ENCODE measurements at places on chromosomes 3 and 15.

GRCh38 chr3:169394316-169394715 lies 269.2 kb downstream of the MECOM start:
- DNase-seq: no peak

GRCh38 chr3:50319894-50320625 lies 2.5 kb downstream of the HYAL2 start:
- DNase-seq: no peak

- DNase-seq: no peak
Measured at GRCh38 chr3:190718671-190719070, 143.8 kb downstream of the GMNC start.

GRCh38 chr3:167228135-167228534 lies 152.0 kb downstream of the ZBBX start:
- no peak for DNase-seq

DNA sequence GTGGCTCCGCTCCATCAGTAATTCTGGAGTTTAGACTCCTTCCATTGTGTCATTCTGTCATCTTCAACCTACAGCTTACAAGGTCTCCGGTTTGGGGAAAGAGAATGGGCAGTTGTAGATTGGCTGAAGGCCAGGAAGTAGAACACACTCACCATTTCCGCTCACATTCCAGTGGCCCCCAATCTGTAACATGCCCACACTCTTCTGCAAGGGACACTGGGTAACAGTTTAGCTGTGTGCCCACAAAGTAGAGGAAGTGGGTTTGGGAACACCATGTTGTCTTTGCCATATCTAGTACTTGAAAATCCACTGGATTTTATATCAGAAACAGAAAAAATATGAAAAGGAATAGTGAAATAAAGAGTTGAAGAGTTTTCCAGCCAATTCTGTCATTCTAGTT lies 153.5 kb downstream of the SV2B start:
- no peak for DNase-seq

DNA sequence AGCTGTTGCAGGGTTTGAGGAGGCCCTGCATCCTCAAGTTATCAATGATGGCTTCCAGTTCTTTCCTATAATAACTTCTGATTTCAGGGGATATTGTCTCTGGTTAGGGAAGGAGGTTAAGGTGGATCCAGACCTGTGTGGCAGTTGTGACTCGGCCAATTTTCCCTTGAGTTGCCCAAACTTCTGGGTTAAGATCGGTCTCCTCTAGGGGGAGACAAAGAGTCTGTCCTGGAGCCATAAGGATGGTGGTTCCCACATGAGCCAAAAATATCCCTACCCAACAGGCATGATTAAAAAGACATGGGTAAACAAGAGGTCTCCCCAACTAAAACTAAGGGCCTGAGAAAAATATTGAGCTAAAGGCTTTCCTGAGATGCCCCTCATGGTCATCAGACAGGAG lies 227.5 kb upstream of the MDFIC2 start:
- no peak for DNase-seq

GRCh38 chr15:52114261-52115055 lies 1.9 kb upstream of the BCL2L10 start:
- DNase-seq: no peak

GRCh38 chr15:31446546-31446945 lies 119.9 kb downstream of the KLF13 start:
- no peak for DNase-seq

DNA sequence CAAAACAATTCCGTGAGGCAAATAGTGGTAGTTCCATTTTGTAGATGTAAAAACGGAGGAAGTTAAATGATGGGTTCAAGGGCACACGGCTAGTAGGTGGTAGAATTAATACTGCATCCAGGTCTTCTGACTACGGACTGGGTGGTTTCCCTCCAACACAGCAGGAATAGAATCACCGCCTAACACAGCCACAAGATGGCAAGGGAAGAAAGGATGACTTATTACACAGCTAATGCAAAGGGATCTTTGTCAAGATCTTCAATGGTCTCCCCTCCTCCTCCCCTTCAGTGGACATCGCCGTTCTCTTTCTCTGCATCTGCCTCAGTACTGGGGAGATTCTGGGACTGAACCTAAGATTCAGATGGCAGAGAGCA lies 524 bp upstream of the TOPBP1 start:
- no peak for DNase-seq

- no peak for DNase-seq
Measured at GRCh38 chr3:142896996-142897395, 8.1 kb upstream of the PCOLCE2 start.

DNA sequence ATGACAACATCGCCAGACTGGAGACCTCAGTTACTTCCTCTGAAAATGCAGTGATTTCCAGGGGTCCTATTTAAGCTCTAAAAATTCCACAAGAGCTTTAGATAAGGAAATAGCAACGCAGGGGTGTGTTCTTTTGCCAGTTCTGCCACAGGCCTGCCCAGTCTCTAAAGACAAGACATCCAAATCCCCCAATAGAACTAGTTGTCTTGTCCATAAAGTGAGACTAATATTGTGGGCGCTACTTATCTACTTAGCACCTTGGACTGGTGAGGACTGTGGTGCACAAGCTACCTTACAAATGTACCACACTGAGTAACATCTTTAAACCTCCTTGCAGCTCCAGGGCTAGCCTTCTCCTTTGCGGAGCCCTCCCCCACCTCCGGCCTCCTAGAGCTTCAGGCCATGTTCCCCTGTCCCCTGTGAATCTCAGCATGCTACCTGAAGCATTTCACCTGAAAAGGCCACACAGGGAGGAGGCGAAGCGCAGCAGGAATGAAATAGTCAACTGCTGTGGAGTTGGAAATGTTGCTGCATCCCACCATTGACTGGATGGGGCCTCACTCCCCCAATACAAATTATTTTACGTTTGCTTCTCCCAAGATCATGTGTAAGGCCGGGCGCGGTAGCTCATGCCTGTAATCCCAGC lies 9.6 kb upstream of the LRRC2 start:
- DNase-seq: no peak

GRCh38 chr3:150106740-150107428 lies 136.2 kb upstream of the PFN2 start:
- no peak for DNase-seq

GRCh38 chr3:126415661-126416591 lies 21.2 kb downstream of the CFAP100 start:
- no peak for DNase-seq

All from activated CD8-positive, alpha-beta memory T cell treated with anti-CD3 and anti-CD28 coated beads for 1 hour (primary cell).